ENCODE measurements at places on chromosomes 7 and 10.

DNA sequence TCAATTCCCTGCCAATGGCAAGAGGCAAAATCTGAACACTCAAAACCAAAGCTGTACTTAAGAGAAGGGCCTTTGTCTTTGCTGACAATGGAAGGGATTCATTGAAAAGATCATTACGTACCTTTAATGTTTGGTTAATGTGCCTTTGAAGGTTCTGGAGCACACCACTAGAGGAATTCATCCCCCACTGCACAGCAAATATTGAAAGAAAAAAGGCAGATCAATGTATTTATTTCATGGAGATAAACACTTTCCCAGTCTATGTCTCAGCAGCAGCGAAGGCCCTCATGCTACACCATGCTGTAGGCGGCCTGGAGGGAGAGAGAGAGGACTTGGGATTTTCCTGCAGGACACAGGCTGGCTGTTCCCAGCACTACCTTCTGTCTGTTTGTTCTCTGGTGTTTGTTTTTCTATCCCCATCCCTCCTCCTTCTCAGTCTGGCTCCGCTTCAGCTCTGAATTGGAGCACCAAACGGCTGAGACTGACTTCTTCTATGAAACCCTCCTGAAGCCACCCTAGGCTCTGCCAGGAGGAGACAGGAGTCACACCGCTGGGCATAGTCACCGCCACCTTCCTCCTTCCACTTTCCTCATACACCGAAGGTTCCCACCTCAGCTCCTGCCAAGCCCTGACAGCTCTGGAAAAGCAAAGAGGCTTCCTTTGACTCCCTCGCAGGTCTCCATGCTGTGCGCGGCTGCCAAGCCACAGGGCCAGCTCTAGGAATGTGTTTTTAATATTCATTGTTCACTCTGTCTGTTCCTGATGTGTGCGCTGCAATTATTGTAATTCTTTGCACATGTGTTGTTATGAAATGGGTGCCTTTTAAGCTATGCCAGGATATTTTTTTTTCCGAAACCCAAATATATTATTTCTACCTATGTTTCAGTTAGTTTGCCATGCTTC is 301.5 kb downstream of the FZD1 start:
- no peaks in the 10 kb centered on the region for H3K27me3 ChIP-seq
- H3K4me3 ChIP-seq = no peak overlapping the region
- H3K27ac ChIP-seq = peak overlapping the region; percentile 63
- peak; percentile 80 for DNase-seq
- peaks cover 22% of the 10 kb centered on the region for H3K4me1 ChIP-seq
- H3K36me3 ChIP-seq = no peaks in the 10 kb centered on the region

- no peak overlapping the region for H3K27ac ChIP-seq
- no peaks in the 10 kb centered on the region for H3K27me3 ChIP-seq
- no peak overlapping the region for H3K4me3 ChIP-seq
- DNase-seq = peak; percentile 57
- no peaks in the 10 kb centered on the region for H3K36me3 ChIP-seq
- H3K4me1 ChIP-seq = peaks cover 29% of the 10 kb centered on the region
Measured at GRCh38 chr10:125095776-125096175, 64.6 kb downstream of the CTBP2 start.

- H3K4me3 ChIP-seq = no peak overlapping the region
- H3K36me3 ChIP-seq = no peaks in the 10 kb centered on the region
- no peaks in the 10 kb centered on the region for H3K27me3 ChIP-seq
Measured at GRCh38 chr10:26486990-26487850, 49.1 kb downstream of the APBB1IP start.

DNA sequence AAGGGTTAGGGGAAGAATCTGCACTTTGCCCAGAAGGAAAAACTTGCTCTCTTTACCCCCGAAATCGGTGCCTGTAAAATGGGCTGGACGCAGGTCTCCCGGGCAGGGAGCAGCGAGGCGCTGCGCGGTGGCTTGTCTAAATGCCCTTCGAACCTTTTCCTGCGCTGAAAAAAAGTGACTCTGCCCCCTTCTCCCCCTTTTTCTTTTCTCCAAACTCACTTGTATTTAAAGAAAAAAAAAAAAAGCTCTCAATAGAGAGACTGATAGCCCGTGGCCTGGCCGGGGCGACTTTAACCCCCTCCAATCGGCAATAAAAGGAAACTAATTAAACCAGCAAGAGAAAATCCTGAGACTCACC is 286 bp downstream of the SP8 start:
- no peaks in the 10 kb centered on the region for H3K36me3 ChIP-seq
- DNase-seq = no peak
- H3K4me3 ChIP-seq = peak overlapping the region; percentile 51
- peaks cover 99% of the 10 kb centered on the region for H3K27me3 ChIP-seq
- H3K27ac ChIP-seq = no peak overlapping the region
- peaks cover 51% of the 10 kb centered on the region for H3K4me1 ChIP-seq

DNA sequence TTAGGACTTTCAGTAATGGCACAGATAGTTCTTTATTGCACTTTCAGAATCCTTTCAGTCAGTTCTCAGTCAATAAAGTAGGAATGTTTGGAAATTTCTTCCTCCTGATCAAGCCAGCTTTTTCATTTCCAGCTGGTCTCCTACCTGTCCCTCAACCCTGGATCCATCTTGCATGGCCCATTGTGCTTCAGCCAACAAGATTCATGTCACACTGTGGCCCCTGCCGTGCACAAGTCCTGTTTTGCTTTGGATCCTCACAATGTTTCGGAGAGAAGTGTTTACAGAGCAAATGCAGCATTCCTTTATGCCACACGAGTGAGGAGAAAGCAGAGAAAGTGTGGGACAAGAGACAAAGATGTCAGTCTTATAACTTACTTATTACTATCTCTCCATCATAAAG is 1694.7 kb upstream of the LRRTM3 start:
- no peak overlapping the region for H3K4me3 ChIP-seq
- H3K27me3 ChIP-seq = no peaks in the 10 kb centered on the region
- H3K4me1 ChIP-seq = no peaks in the 10 kb centered on the region
- no peak for DNase-seq
- H3K27ac ChIP-seq = no peak overlapping the region

DNA sequence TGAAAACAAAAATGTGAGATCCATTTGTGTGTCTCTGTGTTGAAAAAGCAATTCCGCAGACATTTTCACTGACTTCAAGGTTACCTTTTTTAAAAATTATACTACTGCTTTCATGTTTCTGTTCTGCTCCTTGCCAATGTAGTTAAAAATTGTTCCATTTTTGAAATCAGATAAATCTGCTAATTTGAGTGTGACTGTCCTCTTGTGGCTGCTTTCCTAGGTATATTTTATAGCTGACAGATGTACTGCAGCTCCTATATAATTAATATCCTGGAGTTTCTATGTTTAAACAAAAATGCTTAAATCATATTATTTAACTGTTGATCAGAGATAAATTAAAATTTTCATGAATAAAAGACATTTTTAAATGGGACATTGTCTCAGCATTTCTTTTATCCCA is 177.6 kb upstream of the LRRTM3 start:
- no peak overlapping the region for H3K4me3 ChIP-seq
- no peak overlapping the region for H3K27ac ChIP-seq
- H3K27me3 ChIP-seq = no peaks in the 10 kb centered on the region
- H3K36me3 ChIP-seq = no peaks in the 10 kb centered on the region
- DNase-seq = no peak

GRCh38 chr10:133276435-133277201 is at the start of gene ADAM8:
ADAM8 (minus strand) TSS chr10:133276868; CDS start chr10:133276817, 51 bp downstream.
- H3K4me1 ChIP-seq = peaks cover 49% of the 10 kb centered on the region
- H3K36me3 ChIP-seq = peaks cover 27% of the 10 kb centered on the region
- DNase-seq = no peak
- peaks cover 16% of the 10 kb centered on the region for H3K27me3 ChIP-seq

DNA sequence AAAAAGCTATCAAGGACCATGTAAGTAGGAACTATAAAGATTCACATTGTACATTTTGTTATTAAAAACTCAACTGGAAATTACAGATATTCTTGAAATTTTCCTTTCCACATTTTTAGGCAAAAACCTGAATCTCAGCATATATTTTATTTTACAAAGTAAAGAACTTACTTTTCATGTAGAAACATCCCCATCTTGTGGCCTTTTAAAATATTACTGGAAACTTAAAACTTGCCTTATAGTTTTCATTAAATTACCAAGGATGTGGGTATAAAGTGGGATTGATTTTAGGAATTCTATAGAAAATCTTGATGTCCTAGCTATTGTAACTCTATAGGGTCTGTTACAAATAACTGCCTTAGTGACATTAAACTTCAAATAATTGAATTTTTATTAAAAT is 10.6 kb downstream of the DBF4 start:
- peaks cover 13% of the 10 kb centered on the region for H3K36me3 ChIP-seq
- H3K4me1 ChIP-seq = no peaks in the 10 kb centered on the region
- no peak overlapping the region for H3K27ac ChIP-seq
- DNase-seq = no peak
- H3K27me3 ChIP-seq = no peaks in the 10 kb centered on the region

- no peak for DNase-seq
- peaks cover 6% of the 10 kb centered on the region for H3K4me1 ChIP-seq
- no peak overlapping the region for H3K27ac ChIP-seq
- H3K4me3 ChIP-seq = no peak overlapping the region
- H3K36me3 ChIP-seq = peaks cover 5% of the 10 kb centered on the region
Measured at GRCh38 chr10:7192061-7192460, 218.8 kb downstream of the SFMBT2 start.

GRCh38 chr7:108404509-108405420 is 51.5 kb downstream of the NRCAM start:
- H3K27me3 ChIP-seq = no peaks in the 10 kb centered on the region
- no peaks in the 10 kb centered on the region for H3K4me1 ChIP-seq
- DNase-seq = no peak
- no peak overlapping the region for H3K4me3 ChIP-seq

- no peaks in the 10 kb centered on the region for H3K27me3 ChIP-seq
- H3K36me3 ChIP-seq = no peaks in the 10 kb centered on the region
- H3K27ac ChIP-seq = no peak overlapping the region
Measured at GRCh38 chr7:32030904-32031692, 39.1 kb downstream of the PDE1C start.

DNA sequence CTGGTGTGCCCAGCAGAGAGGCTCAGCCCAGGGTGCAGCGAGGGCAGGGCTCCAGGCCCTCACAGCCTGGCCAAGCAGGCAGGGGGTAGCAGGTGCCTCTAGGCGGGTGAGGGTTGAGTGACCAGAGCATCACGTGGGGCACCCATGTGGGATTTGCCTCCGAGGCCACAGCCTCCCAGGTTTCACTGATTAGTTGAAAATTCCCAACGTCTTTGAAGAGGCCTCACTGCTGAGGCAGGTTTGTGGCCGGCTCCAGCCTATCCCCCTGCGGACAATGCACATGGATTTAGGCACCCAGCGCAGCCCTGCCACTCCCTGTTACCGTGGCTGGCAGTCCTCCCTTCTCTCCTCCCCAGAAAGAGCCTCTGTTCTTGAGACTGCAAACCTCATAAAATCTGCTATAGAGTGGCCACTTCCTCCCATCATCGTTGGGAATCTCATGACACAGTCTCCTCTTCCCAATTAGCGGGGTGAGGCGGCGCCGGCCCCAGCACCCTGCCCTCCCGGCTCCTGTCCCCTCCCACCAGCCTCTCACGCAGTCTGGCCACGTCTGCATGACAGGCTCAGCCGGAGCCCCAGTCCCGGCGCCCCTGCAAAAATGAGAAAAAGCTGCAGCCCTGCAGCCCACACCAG is 10.8 kb downstream of the MYL10 start:
- H3K4me3 ChIP-seq = no peak overlapping the region
- peaks cover 6% of the 10 kb centered on the region for H3K4me1 ChIP-seq
- H3K27me3 ChIP-seq = peaks cover 55% of the 10 kb centered on the region
- no peak for DNase-seq
- H3K27ac ChIP-seq = no peak overlapping the region

GRCh38 chr7:15603124-15603523 is 41.3 kb upstream of the AGMO start:
- H3K4me3 ChIP-seq = no peak overlapping the region
- H3K36me3 ChIP-seq = no peaks in the 10 kb centered on the region

DNA sequence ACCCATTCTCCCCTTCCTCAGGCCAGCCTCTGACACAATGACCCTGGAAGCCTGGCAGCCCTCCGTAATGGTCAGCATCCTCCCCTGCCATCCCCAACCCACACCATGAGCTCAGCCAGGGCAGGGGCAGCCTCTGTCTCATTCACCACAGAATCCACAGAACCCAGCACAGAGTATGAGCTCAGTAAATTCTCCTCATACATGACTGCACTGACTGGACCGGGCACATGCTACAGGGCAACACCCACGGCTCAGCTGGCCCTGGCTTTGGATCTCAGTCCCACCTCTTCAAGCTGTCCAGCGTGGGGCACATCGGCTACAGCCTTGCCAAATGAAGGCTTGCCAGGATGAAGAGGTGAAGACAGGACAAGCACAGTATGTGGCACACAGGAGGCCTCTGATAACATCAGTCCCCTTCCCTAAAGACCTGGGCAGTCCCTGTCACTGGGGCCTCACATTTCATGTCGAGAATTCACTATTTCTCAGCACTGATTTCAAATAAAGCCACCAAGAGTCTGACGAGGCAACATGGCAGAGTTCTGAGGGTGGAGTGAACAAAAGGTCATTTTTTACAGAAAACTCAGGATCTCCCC is 7.9 kb downstream of the GPRIN2 start:
- H3K4me1 ChIP-seq = peaks cover 23% of the 10 kb centered on the region
- H3K4me3 ChIP-seq = no peak overlapping the region
- DNase-seq = peak; percentile 64
- no peak overlapping the region for H3K27ac ChIP-seq
- no peaks in the 10 kb centered on the region for H3K36me3 ChIP-seq

DNA sequence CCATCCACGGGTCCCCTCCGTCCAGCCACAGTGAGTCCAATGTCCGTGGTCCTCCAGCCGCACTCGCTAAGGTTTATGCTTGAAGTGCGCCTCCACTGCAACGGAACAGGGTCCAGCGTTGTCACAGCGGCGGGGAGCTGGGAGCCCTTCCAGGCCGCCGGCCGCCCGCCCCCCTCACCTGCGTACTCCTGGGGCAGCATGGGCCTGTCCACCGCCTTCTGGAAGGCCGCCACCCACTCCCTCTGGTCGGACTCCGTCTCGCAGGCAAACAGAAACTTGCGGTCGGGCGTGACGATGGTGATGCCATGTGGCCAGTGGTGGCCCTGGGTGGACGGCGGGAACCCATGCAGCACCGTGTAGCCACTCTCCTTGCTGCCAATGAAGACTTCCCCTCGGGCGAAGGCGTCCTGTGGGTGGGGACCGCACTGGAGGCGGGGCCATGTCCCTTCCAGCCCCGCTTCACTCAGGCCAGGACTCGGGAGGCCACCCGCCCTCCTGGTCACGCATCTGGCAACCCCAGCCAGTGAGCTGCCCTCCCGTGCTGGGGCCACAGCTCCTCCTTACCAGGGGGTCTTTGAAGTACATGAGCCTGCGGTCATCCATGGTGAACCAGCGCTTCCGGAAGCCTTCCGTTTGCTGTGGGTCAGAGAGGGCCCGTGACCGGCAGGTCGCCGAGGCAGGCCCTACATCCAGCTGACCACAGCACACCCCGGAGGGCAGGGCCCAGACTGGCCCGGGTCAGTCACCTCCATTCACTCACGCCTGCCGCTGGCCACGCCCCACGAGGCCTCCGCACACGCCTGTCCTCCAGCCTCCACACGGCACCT is 22.7 kb downstream of the GET4 start:
- no peak for DNase-seq
- no peak overlapping the region for H3K27ac ChIP-seq

- no peak overlapping the region for H3K4me3 ChIP-seq
- no peaks in the 10 kb centered on the region for H3K36me3 ChIP-seq
- DNase-seq = no peak
- H3K27me3 ChIP-seq = no peaks in the 10 kb centered on the region
- peaks cover 44% of the 10 kb centered on the region for H3K4me1 ChIP-seq
- H3K27ac ChIP-seq = no peak overlapping the region
Measured at GRCh38 chr10:50398381-50398780, 147.1 kb upstream of the ASAH2 start.

Data from suprapubic skin (tissue), 4 donors.